ENCODE measurements at places on chromosomes 2 and 18.

- DNase-seq, result no peak
These were observed 228.3 kb downstream of the DYSF start for GRCh38 chr2:71681626-71682025.

DNA sequence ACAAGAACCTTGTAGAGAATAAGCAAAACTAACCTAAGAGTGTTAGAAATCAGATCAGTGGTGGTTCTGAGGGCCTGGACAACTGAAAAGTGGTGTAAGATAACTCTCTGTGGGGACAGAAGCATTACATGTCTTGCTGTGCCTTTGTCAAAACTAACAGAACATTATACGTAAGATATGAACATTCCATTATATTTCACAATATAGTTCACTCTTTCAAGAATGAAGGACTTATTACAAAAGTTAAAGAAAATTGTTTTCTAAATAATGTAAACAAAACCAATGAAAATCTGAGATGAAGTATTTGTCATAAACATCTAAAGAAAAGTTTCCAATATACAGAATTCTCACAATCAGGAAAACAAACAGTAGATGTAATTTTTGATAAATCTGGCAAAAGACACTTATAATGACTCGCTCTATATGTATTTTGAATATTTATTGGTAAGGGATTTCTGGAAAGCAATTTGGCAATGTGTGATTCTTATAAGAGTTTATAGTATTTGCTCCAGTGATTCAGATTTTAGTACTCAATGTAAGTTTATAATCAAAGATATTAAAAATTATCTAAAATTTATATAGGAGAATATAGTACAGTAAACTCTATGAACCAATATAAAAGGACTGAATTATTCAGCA is 258.4 kb downstream of the CD226 start:
- DNase-seq, result no peak

GRCh38 chr2:158575051-158575635 is 118.4 kb downstream of the PKP4 start:
- DNase-seq, result peak; percentile 38

DNA sequence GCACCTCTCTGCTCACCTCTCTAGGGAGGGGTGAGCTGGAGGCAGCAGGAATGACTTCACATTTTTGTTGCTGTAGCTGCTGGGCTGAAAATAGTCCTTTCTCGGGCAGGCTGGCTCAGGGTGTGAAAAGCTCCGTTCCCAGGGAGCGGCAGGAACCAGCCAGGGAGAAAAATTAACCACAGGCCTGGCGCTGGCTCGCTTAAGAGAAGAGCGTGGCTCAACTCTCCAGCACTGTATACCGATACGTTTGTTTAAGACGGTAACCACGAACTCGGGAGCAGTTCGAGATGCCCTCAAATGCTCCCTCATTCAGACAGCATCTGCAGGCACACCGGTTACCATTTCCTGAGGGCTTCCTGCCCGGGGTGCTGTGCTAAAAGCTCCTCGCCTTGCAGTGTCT is 129.6 kb downstream of the CELF4 start:
- DNase-seq, result peak; percentile 60

DNA sequence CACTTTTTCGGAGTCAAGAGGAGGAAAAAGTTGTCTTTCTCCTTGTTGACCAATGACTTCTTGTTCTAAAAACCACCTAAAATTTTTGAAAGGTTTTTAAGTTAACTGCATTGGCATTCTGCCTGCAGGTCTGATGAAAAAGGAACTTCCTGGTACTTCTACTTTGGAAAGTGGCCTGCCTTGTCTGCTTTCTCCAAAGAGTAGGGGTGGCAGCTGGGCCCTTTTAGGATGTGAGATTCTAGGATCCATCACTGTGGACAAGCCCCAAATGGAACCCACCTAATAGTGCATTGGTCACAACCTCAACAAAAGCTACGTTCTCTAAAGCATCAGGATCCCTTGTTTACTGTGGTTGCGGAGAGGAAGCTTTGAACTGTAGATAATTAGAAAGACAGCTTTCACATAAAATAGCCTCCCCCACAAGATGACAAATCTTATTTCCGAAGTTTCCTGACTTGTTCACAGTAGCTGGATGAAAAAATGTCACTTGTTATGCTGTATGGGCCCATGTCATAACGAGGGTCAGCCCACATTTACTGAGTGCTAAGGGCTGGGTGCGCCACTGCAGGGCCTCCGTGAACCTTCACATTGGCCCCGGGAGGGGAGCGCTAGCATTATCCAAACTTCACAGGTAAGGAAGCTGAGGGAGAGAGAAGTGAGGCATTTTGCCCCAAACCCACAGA is 17.4 kb downstream of the ASPRV1 start:
- DNase-seq, result no peak

DNA sequence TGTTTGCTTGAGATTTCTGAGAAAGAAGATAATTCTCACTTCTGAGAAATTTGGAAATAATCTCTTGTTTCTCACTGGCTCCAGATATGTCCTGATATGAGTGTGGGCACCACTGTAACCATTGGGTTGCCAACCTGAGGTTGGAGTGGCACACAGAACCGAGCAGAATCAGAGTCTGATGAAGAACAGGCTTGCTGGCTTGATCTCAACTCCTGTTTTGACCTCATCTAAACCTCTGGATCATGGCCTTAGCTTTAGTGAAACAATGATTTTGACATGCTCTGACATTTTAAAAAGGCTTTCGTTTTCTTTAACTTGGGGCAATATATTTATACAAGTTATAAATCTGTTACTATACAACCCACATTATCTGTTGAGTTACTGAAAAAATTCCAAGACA is 548.0 kb downstream of the IRS1 start:
- no peak for DNase-seq

- no peak for DNase-seq
These were observed 330.7 kb downstream of the MTX2 start for GRCh38 chr2:176599796-176600485.

DNA sequence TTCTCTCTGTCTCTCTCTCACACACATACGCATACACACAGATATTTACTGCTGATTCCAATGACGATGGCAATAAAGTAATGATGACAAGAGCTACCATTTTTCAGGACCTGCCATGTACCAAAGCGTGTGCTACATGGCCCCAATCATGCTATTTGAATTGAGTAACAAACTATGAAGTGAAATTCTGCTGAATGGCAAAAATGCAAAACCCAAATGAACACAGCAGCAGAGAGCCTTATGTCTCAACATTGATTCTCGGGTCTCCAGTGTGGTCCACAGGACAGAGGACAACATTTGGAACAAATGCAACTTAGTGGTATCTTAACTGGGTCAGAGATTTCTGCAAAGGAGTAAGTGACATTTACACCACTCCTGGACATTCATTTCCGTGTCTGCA is 117.4 kb downstream of the PIEZO2 start:
- no peak for DNase-seq

GRCh38 chr2:25685741-25686140 is 12.4 kb upstream of the DTNB start:
- no peak for DNase-seq

- no peak for DNase-seq
These were observed 41.6 kb upstream of the NT5C1B start for GRCh38 chr2:18630941-18631340.

- DNase-seq, result no peak
These were observed 9.7 kb downstream of the RHBDD1 start for GRCh38 chr2:226845386-226846116.

DNA sequence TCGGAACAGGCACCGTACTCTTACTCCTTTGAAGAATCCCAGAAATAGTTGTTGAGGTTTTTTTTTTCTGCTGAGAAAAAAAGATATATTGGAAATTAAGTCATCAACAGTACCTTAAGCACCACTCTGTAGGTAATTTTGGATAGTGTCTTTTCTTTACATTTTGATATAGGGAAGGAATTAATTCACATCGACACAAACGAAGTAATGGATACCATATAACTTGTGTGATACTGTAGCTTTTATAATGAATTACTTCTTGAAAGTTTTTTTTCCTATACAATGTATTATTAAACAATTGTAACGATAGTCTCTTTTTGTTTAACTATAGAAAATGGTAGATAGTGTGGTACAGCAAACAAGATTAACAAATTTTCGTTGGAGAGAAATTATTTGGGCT is 1.5 kb upstream of the IKZF2 start:
- DNase-seq, result no peak

- no peak for DNase-seq
These were observed 70.8 kb upstream of the NABP1 start for GRCh38 chr2:191607096-191607495.

- DNase-seq, result peak; percentile 33
These were observed 1.3 kb downstream of the EML6 start for GRCh38 chr2:54724560-54725342.

DNA sequence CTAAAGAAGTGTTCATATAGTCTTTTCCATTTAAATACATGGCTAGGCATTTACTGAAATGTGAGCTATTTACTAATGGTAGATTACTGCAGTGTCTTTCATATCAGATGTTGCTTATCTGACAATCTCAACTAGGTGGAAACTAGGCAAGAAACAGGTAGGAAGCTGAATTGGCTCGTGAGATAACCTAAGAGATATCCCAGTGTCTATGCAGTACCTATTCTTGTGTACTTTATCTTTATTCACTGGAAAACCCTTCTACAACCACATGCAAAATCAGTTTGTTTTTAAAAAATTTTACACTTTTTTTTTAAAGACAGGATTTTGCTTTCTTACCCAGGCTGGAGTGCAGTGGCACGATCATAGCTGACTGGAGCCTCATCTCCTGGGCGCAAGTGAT is 63.8 kb downstream of the PLCL1 start:
- DNase-seq, result no peak

DNA sequence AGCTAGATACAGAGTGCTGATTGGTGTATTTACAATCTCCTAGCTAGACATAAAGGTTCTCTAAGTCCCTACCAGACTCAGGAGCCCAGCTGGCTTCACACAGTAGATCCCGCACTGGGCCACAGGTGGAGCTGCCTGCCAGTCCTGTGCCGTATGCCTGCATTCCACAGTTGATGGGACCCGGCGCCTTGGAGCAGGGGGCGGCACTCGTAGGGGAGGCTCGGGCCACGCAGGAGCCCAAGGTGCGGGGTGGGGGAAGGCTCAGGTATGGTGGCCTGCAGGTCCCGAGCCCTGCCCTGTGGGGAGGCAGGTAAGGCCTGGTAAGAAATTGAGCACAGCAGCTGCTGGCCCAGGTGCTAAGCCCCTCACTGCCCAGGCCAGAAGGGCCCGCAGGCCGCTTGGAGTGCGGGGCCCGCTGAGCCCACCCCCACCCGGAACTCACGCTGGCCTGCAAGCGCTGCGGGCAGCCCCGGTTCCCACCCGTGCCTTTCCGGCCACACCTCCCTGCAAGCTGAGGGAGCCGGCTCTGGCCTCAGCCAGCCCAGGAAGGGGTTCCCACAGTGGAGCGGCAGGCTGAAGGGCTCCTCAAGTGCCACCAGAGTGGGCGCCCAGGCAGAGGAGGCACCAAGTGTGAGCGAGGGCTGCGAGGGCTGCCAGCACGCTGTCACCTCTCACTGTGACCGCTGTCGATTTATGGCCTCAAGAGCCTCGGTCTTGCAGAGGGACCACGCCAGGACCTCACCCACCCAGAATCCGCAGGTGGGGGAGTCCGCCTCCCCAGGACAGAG is 76.5 kb downstream of the MEX3C start:
- DNase-seq, result no peak

DNA sequence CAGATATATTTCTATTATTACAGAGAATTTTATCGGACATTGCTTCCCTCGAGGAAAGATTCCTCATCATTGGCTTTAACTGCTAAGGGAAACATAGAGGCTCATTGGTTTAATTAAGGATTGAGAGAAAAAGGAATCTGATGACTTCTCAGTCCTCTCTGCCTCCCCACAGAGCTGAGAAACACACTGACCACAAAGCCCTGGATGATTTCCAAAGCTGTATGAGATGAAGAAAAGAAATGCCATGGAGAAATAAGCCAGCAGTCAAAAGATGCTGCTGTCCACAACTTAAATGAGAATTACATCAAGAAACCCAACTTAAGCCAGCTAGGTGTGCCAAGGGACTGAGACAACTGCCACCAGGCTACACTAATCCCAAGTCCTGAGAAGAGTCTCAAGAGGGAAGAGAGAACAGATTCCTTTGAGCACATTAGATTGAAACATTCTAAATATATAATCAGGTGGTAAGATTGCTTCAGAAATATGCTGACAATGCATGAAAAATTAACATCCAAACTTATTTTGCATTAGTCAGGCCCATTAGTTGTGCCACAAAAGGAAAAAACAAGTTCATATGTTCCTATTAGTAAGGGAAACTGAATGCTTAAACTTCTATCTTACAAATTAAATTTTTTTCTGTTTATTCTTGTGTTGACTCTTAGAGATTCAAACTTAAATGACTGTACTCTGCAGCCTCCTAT is 308.1 kb upstream of the CYRIA start:
- no peak for DNase-seq

- peak; percentile 62 for DNase-seq
These were observed at the start of gene FSIP2 for GRCh38 chr2:185738679-185739472. TSS of gene FSIP2 (plus strand) at chr2:185738804. CDS start at chr2:185738895, 91 bp downstream.

All from cerebellar cortex (tissue), 1 donor.